Activated CD4-positive, alpha-beta memory T cell treated with anti-CD3 and anti-CD28 coated beads for 36 hours (primary cell): ENCODE measurements at places on chromosomes 13 and 19. TPM values are rescaled to one million over a fixed set of nuclear protein-coding genes. Genes with fewer than 3 reads are reported as not detected.

GRCh38 chr19:39969681-39970424, 1.1 kb upstream of the PSMC4 start:
- peaks cover 30% of the 10 kb centered on the region for H3K36me3 ChIP-seq
- peak overlapping the region; percentile 95 for H3K4me3 ChIP-seq
- H3K27me3 ChIP-seq: no peaks in the 10 kb centered on the region
- H3K4me1 ChIP-seq: peaks cover 50% of the 10 kb centered on the region
- peak; percentile 53 for DNase-seq
- peak overlapping the region; percentile 98 for H3K27ac ChIP-seq

- peak; percentile 22 for DNase-seq
- no peaks in the 10 kb centered on the region for H3K4me1 ChIP-seq
- H3K36me3 ChIP-seq: no peaks in the 10 kb centered on the region
Measured at GRCh38 chr19:35055715-35056179, 14.2 kb downstream of the HPN start.

The CD37 gene
- total RNA-seq: 178 TPM

DNA sequence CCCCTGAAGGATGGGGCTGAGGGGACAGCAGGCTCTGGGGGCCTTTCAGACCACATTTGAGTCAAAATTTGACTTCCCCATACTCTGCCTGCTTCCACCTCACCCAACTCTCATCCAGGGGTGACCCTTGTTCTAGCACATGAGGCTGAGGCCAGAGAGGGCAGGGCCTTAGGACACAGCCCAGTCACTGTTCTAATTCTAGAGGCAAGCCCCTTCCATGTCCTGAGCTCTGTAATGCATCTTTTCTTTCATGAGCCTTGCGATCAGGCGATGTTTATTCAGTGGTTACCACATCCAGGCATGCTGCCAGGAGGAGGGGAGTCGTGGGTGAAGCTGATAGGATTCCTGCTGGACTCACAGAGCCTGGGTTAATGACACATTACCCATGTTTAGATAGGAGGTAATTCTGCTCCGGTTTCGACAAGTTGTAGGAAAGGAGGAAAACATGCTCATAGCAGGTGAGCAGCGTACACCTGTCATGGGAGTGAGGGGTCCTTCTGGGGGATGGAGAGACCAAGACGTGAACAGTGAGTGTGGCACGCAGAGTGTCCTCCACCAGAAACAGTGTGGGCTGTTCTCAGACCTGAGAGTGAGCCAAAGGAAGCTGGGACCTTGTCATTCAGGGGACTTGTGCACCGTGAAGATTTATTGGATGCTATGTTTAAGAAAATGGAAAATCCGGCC, 9.3 kb downstream of the RPS9 start:
- peak overlapping the region; percentile 6 for H3K4me3 ChIP-seq
- H3K4me1 ChIP-seq: peaks cover 65% of the 10 kb centered on the region
- no peaks in the 10 kb centered on the region for H3K27me3 ChIP-seq
- H3K36me3 ChIP-seq: peaks cover 66% of the 10 kb centered on the region
- H3K27ac ChIP-seq: peak overlapping the region; percentile 89

DNA sequence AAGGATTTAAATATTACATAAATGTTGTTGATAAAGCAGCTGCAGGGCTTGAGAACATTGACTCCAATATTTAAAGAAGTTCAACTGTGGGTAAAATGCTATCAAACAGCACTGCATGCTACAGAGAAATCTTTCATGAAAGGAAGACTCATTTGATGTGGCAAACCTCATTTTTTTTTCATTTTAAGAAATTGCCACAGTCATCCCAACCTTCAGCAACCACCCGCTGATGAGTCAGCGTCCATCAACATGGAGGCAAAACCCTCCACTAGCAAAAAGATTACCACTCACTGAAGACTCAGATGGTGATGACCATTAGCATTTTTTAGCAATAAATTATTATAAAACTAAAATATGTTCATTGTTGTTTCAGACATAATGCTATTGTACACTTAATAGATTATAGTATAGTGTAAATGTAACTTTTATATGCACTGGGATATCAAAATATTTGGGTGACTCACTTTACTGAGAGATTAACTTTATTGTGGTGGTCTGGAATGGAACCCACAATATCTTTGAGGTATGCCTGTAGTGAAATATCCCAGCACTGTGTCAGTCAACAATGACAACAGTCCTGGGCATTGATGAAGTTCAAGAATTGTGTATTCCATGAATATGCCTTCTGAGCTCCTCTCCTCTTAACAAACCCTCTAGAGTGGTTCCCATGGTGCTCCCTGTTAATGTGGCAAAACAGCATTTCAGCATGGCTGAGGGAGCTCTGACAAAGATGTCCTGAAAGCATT, 52.4 kb upstream of the SOX21 start:
- H3K27me3 ChIP-seq: peaks cover 37% of the 10 kb centered on the region
- DNase-seq: peak; percentile 31
- H3K4me1 ChIP-seq: no peaks in the 10 kb centered on the region

DNA sequence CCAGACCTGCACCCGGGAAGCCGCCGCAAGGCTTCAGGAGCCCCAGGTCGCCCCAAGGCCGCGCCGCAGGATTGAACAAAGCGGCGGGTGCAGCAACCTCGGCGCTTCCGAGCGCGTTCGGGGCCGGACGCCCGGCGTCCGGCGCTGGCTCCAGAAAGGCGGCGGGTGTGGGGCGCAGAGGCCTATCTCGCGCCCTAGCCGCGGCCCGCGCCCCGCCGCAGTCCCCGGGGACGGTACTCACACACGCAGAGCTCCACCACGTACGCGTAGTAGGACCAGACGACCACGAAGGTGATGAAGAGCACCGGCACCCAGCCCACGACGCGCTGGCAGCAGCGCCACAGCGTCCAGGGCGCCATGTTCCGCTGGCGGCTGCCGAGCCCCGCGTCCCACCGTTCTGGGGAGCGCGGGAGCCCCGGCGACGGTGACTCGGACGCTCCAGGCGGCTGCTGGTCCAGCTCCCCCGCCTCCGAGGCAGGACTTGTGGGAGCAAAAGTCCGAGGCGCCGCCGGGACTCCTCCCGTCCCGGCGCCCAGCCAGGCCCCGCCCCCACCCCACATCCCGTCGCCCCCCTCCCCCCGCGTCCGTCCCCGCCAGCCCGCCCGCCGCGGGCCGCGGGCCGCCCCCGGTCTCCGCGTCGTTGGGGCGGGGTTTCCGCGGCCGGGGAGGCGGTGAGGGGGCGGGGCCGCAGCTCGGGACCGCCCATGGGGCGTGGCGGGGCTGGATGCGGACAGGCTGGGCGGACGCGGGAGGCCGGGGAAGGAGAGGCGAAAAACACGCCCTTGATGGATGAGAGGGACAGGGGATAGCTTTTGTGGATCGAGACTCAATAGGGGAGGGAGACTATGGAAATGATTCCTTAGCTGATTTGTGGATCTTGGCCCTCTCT, at the start of gene ZDHHC20:
Gene ZDHHC20, minus strand, starts transcription at position 491 of the 889 bp plus-strand sequence. Its CDS starts 132 bp downstream, at position 359.
- peak within 1 kb of the TSS; percentile 90 for H3K27ac ChIP-seq
- H3K4me3 ChIP-seq: peak within 1 kb of the TSS; percentile 93
- no peaks in the 10 kb centered on the region for H3K27me3 ChIP-seq
- peaks cover 10% of the 10 kb centered on the region for H3K36me3 ChIP-seq

DNA sequence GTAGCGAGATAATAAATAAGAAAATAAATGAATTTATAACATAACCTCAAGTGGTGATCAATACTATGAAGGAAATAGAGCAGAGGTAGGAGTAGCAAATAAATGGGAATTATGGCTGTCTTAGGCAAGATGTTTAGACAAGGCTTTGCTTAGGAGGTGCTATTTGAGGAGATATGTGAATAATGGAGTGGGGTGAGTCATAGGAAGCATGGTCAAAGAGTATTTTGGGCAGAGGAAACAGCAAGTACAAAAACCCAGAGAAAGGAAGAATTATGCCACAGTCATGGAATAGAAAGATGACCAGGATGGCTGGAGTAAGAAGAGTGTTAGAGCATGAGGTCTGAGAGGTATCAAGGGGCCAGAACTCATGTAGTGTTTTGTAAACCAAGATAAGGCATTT, 33.6 kb upstream of the LPAR6 start:
- H3K36me3 ChIP-seq: peaks cover 11% of the 10 kb centered on the region
- no peak overlapping the region for H3K27ac ChIP-seq
- H3K27me3 ChIP-seq: no peaks in the 10 kb centered on the region
- no peak overlapping the region for H3K4me3 ChIP-seq
- H3K4me1 ChIP-seq: peaks cover 42% of the 10 kb centered on the region

GRCh38 chr19:10192922-10193321, 1.8 kb downstream of the DNMT1 start:
- H3K36me3 ChIP-seq: peaks cover 39% of the 10 kb centered on the region
- peak; percentile 25 for DNase-seq
- no peaks in the 10 kb centered on the region for H3K27me3 ChIP-seq
- H3K27ac ChIP-seq: peak overlapping the region; percentile 56

DNA sequence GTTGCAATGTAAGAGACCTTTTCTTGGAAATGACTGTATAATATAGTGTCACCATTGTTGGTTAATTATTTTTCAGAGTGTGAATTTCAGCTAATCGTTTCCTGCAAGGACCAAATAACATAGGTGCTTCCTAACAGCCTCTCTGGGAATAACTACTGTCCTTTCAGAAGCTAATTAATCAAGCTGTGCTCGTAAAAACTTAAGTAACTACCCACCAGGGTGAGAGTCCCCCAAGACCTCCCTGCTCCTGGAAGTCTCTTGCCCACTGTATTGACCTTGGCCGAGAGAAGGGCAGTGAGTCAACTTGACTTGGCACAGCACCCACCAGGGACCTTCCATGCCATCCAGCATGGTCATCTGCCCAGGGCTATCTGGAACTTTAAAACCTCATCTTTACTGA, 50.3 kb downstream of the UQCRFS1 start:
- H3K4me1 ChIP-seq: no peaks in the 10 kb centered on the region
- H3K36me3 ChIP-seq: no peaks in the 10 kb centered on the region
- H3K27ac ChIP-seq: no peak overlapping the region
- no peak overlapping the region for H3K4me3 ChIP-seq
- DNase-seq: no peak

The CXCL17 gene
- not detected for total RNA-seq

The CGB3 gene
- not detected for total RNA-seq

The SLC15A1 gene
- total RNA-seq: not detected

GRCh38 chr13:47611664-47612288, 389.3 kb downstream of the SUCLA2 start:
- no peaks in the 10 kb centered on the region for H3K36me3 ChIP-seq
- no peak for DNase-seq
- no peaks in the 10 kb centered on the region for H3K4me1 ChIP-seq
- no peak overlapping the region for H3K27ac ChIP-seq
- H3K27me3 ChIP-seq: no peaks in the 10 kb centered on the region
- no peak overlapping the region for H3K4me3 ChIP-seq

DNA sequence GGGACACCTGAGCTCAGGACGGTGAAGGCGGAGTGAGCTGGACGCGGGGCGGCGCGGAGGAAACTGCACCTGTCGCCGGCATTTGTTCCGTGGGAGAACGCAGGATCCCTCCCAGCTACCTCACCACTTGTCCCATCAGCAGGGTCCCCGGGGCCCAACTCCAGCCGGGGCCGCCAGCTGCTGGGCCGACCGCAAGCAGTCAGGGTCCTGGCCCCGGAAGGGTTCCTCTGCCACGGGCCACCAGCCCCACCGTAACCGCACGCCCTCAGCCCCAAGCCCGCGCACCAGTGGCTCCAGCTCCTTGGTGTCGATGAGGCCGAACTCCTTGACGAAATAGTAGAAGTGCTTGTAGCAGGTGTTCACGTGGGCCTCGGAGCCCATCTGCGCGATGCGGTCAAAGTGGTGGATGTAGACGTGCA, 19.6 kb downstream of the MOB3A start:
- no peaks in the 10 kb centered on the region for H3K27me3 ChIP-seq
- peak overlapping the region; percentile 23 for H3K27ac ChIP-seq
- DNase-seq: no peak
- H3K4me1 ChIP-seq: peaks cover 25% of the 10 kb centered on the region
- H3K4me3 ChIP-seq: no peak overlapping the region
- H3K36me3 ChIP-seq: peaks cover 61% of the 10 kb centered on the region

DNA sequence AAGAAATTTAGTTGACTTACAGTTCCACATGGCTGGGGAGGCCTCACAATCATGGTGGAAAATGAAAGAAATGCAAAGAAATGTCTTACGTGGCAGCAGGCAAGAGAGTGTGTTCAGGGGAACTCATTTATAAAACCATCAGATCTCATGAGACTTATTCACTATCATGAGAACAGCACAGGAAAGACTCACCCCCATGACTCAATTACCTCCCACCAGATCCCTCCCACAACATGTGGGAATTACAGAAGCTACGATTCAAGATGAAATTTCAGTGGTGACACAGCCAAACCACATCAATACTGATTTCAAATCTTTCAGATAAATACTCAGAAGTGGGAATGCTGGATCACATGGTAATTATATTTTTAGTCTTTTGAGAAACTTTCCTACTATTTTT, 1357.9 kb downstream of the SLITRK5 start:
- no peaks in the 10 kb centered on the region for H3K36me3 ChIP-seq
- no peak overlapping the region for H3K4me3 ChIP-seq
- no peaks in the 10 kb centered on the region for H3K27me3 ChIP-seq
- H3K27ac ChIP-seq: no peak overlapping the region
- H3K4me1 ChIP-seq: no peaks in the 10 kb centered on the region

GRCh38 chr13:76516586-76516985, 369.6 kb downstream of the KCTD12 start:
- H3K4me1 ChIP-seq: no peaks in the 10 kb centered on the region
- no peak overlapping the region for H3K27ac ChIP-seq
- H3K4me3 ChIP-seq: no peak overlapping the region
- H3K36me3 ChIP-seq: no peaks in the 10 kb centered on the region

DNA sequence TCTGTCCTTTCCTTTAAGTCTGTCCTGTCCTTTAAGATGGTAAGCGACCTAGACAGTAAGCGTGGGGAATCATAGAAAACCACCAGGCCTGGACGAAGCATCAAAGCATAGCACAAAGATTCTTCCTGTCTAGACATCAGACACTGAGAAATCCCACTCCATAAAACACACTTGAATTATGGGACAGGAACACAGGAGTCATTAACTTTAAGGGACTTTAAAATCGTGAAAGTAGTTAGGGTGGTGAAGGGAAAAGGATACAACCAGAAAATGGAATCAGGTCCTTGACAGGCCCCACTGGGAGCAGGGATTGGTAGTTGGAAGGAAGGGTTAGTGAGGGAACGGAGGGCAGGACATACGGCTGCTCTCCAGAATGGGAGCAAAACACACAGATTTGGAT, 31.6 kb upstream of the C1QTNF9 start:
- no peak overlapping the region for H3K4me3 ChIP-seq
- H3K27ac ChIP-seq: peak overlapping the region; percentile 40
- peaks cover 88% of the 10 kb centered on the region for H3K4me1 ChIP-seq
- peaks cover 19% of the 10 kb centered on the region for H3K36me3 ChIP-seq

The FAM83E gene
- 2.2 TPM for total RNA-seq

- no peak for DNase-seq
- no peak overlapping the region for H3K4me3 ChIP-seq
- peaks cover 39% of the 10 kb centered on the region for H3K36me3 ChIP-seq
- no peak overlapping the region for H3K27ac ChIP-seq
- no peaks in the 10 kb centered on the region for H3K27me3 ChIP-seq
Measured at GRCh38 chr13:99507054-99507453, 5.8 kb downstream of the TM9SF2 start.

DNA sequence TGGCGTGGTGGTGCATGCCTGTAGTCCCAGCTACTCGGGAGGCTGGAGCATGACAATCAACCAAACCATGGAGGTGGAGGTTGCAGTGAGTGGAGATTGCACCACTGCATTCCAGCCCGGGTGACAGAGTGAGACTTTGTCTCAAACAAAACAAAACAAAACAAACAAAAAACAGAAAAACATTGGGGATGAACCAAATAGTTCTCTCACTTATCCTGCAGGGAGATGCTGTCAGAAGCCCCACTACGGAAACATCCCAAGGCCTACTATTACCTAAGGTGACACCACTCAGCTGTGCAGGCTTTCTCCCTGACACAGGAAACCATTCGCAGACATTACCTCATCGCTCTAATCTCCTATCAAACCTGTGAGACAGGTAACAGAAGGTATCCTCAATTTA, 113.5 kb downstream of the FOXO1 start:
- no peaks in the 10 kb centered on the region for H3K27me3 ChIP-seq
- peaks cover 31% of the 10 kb centered on the region for H3K4me1 ChIP-seq
- DNase-seq: no peak
